MCF 10A (cell line): ENCODE measurements at places on chromosomes 1 and 21.

DNA sequence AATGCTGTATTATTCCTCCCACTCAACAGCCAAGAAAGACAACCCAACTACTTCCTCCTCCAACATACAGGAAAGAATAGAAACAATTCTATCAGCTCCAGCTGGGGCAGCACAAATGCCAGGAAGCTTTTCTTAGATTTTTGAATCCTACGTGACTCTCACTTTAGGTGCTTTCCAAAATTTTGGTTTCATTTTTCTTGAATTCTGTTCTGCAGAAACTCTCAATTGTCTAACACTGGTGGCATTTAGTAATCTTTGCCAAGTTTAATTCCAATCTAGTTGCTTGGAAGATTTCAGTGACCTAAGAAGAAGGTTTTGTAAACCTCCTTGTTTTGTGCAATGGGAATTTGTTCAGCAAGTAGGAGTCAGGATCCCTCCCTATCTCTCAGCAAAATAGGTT, 37.1 kb upstream of the DOCK7 start:
- H3K27ac ChIP-seq = no peak overlapping the region
- H3K36me3 ChIP-seq = no peaks in the 10 kb centered on the region
- peak; percentile 4 for DNase-seq
- H3K4me1 ChIP-seq = peaks cover 5% of the 10 kb centered on the region

DNA sequence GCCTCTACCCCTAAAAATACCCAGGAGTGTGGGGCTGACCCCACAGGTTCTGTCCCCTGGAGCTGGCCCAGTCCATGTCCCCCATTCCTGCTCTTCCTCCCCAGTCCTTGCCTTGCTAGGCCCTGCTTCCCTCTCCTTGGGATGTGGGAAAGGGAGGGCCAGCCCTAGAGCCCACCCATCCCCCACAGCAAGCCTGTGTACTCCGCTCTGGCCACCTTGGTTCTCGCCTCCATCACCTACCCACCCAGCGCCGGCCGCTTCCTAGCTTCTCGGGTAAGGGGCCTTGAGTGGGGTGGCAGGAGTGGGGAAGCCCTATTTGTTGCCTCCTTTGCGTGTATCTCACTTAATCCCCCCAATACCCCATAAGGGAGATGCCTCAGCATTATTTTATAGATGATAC, 6.7 kb downstream of the CLCNKB start:
- no peak overlapping the region for H3K4me3 ChIP-seq
- no peak overlapping the region for H3K27ac ChIP-seq
- no peaks in the 10 kb centered on the region for H3K36me3 ChIP-seq
- DNase-seq = no peak
- no peaks in the 10 kb centered on the region for H3K4me1 ChIP-seq

- peaks cover 15% of the 10 kb centered on the region for H3K4me1 ChIP-seq
- peak; percentile 42 for DNase-seq
- no peaks in the 10 kb centered on the region for H3K27me3 ChIP-seq
- no peak overlapping the region for H3K27ac ChIP-seq
Observed at GRCh38 chr1:215192306-215192705, 109.8 kb downstream of the KCNK2 start.

DNA sequence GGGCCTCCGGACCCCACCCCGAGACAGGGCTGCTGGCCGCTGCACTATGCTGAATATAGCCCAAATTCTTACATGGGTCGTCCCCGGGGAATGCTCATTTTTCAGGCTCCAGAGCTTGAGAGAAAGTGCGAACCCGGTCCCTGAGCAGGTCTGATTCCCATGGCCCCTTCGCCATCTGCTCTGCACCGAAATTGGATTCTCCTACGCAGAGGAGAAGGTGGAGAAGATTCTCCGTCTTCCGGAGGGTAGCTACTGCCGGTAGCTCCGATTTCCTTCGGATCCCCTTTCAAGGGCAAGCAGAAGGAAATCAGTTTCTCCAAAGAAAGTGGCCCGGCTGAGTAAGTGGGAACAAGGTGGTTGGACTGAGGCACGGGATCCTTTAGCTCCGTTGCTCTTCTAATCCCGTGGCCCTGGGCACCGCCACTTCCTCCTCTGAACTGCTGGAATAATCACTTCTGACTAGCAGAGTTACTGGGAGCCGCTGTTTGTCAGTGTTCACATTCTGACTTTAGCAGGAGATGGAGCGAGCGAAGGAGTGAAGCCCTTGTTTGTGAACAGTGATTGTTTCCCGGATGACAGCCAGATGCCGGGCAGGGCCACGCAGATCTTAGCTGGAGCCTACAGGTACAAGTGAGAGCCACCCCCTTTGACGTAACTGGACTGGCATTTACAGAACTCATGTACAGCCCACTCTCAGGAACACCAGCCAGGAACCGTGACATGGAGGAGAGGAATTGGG, 1.1 kb upstream of the ZNF496 start:
- H3K4me1 ChIP-seq = peaks cover 45% of the 10 kb centered on the region
- DNase-seq = peak; percentile 68
- H3K4me3 ChIP-seq = peak overlapping the region; percentile 93
- H3K27ac ChIP-seq = peak overlapping the region; percentile 84
- H3K36me3 ChIP-seq = peaks cover 39% of the 10 kb centered on the region

- H3K4me1 ChIP-seq = no peaks in the 10 kb centered on the region
- H3K27me3 ChIP-seq = no peaks in the 10 kb centered on the region
- no peak overlapping the region for H3K4me3 ChIP-seq
- no peak for DNase-seq
- H3K36me3 ChIP-seq = no peaks in the 10 kb centered on the region
- H3K27ac ChIP-seq = no peak overlapping the region
Observed at GRCh38 chr1:209219791-209220524, 363.6 kb upstream of the CAMK1G start.

DNA sequence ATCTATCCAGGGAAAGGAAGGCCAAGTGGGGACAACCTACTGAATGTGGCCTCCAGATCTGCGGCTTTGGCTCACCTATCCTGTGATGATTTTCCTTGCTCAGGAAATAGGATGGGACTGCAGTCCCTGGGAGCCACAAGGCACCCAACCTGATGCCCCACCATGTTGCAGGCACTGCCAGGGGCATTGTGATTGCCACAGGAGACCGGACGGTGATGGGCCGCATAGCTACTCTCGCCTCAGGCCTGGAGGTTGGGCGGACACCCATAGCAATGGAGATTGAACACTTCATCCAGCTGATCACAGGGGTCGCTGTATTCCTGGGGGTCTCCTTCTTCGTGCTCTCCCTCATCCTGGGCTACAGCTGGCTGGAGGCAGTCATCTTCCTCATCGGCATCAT, 11.8 kb downstream of the ATP1A2 start:
- peaks cover 6% of the 10 kb centered on the region for H3K36me3 ChIP-seq
- peaks cover 6% of the 10 kb centered on the region for H3K27me3 ChIP-seq
- DNase-seq = no peak
- H3K27ac ChIP-seq = no peak overlapping the region
- H3K4me3 ChIP-seq = no peak overlapping the region

- no peaks in the 10 kb centered on the region for H3K27me3 ChIP-seq
- no peak overlapping the region for H3K27ac ChIP-seq
- no peak overlapping the region for H3K4me3 ChIP-seq
- peaks cover 12% of the 10 kb centered on the region for H3K4me1 ChIP-seq
- no peaks in the 10 kb centered on the region for H3K36me3 ChIP-seq
- no peak for DNase-seq
Observed at GRCh38 chr1:83961571-83962295, 37.2 kb downstream of the TTLL7 start.

GRCh38 chr1:186976700-186977099, 148.0 kb downstream of the PLA2G4A start:
- no peak overlapping the region for H3K27ac ChIP-seq
- DNase-seq = no peak
- no peaks in the 10 kb centered on the region for H3K27me3 ChIP-seq
- peaks cover 6% of the 10 kb centered on the region for H3K36me3 ChIP-seq
- peaks cover 17% of the 10 kb centered on the region for H3K4me1 ChIP-seq

- H3K27ac ChIP-seq = peak overlapping the region; percentile 98
- peaks cover 26% of the 10 kb centered on the region for H3K4me1 ChIP-seq
- H3K27me3 ChIP-seq = no peaks in the 10 kb centered on the region
- H3K4me3 ChIP-seq = peak overlapping the region; percentile 92
Observed at GRCh38 chr1:36225283-36225899, 1.1 kb downstream of the THRAP3 start.
